Activated naive CD4-positive, alpha-beta T cell treated with Interleukin-2 at 50 U/mL for 16 hours (primary cell): ENCODE measurements at places on chromosomes 5 and 9.

DNA sequence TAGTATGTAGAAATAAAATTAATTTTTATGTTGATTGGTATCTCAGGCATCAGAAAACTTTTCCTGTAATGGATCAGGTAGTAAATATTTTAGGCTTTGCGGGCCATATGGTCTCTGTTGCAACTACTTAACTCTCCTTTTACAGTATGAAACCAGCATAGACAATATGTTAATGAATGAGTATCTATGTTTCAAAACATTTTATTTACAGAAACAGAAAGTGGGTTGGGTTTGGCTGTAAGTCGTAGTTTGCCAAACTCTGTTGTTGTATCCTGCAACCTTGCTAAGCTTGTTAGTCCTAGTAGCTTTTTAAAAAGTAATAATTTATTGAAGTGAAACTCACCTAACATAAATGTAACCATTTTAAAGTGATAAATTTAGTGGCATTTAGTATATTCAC lies 132.1 kb downstream of the NR3C1 start:
- no peak for DNase-seq

- no peak for DNase-seq
Observed at GRCh38 chr9:68904454-68904853, 109.5 kb downstream of the PRKACG start.

GRCh38 chr5:36045895-36046294 lies 20.8 kb downstream of the UGT3A2 start:
- DNase-seq: no peak

DNA sequence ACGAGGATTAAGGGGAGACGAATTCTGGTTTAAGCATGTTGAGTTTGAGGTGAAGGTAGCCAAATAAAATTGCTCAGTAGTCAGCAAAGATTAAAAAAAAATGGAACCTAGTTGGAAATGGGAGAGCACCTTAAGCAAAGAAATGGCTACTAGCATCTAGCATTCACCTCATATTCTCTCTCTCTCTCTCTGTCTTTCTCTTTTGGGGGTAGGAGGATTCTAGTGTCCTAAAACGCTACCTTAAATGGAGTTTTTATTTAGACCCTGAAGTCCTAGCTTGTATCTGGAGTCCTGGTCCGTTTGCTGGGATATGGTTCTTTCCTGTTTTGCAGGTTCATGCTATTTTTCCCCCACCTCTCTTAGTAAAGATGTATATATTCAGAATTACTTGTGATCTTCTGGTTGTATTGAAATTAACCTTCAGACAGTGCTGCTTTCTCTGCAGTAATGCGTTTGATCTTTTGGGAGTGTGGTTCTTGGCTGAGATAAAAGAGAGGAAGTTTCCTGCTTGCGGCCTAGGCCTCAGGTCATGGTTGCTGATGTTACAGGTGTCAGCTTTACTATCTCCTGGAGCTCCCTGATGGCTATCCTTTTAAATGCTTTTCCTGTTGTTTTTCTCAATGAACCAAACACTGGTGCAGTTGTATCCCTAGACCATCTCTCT lies 8.0 kb downstream of the TGFBR1 start:
- peak; percentile 24 for DNase-seq

DNA sequence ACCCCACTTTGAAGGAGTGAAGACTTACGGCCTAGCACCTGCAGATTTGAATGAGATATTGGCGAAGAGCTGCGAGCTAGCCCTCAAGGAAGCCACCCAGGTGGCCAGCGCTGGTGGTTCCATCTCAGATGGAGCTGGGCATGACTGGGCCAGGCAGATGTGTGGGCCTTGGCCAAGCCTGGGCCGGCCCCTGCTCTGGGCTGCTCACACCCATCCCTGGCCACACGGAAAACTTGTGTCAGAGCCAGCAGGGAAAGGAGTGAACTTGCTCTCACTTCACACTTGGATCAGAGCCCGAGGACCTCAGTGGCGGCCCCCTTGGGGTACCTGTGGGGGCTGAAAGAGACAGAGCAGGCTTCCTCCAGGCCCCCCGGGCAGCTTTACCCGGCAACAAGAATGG lies 44.2 kb downstream of the ROPN1L start:
- no peak for DNase-seq

- DNase-seq: no peak
Observed at GRCh38 chr5:132608107-132608506, 49.9 kb upstream of the IL13 start.

GRCh38 chr9:127555840-127556820 lies 55.9 kb upstream of the STXBP1 start:
- DNase-seq: peak; percentile 68

GRCh38 chr5:98296426-98296825 lies 477.0 kb upstream of the RGMB start:
- no peak for DNase-seq

GRCh38 chr5:11104210-11104609 lies 343.2 kb upstream of the DAP start:
- no peak for DNase-seq

- DNase-seq: no peak
Observed at GRCh38 chr5:63111891-63112290, 533.3 kb downstream of the LRRC70 start.

DNA sequence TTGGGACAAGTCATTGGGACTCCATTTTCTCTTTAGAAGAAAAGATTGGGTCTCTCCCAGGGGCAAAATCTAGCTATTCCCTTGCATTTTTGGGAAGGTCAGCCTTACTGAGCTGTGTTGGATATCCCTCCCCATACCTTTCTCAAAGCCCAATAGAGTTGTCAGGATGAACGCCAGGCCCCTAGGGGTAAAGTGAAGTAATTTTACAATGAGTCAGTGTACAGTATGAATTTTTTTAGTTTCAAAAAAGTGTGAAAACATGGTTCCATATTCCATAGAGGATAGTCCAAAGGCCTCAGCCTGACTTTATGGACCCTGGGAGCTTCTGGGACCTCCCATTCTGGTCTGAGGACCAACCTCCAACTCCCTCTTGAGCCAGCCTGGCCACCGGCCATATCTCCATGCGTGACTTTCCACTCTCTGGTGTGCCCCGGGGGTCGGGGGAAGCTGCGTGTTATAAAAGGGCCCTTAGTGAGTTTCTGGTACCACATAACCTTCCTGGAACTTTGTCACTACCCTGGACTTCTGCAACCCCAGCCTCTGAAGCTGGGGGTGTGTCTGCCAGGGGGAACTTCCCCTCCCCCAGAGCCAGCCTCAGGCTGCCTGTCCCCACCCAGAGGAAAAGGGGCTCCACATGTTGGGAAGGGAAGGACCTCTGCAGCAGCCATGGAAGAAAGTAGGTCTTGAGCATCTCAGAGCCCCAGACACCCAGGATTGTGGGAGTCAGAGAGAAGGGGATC lies 52.4 kb upstream of the SYNPO start:
- DNase-seq: no peak

- DNase-seq: no peak
Observed at GRCh38 chr9:93865245-93865644, 89.9 kb downstream of the BARX1 start.

DNA sequence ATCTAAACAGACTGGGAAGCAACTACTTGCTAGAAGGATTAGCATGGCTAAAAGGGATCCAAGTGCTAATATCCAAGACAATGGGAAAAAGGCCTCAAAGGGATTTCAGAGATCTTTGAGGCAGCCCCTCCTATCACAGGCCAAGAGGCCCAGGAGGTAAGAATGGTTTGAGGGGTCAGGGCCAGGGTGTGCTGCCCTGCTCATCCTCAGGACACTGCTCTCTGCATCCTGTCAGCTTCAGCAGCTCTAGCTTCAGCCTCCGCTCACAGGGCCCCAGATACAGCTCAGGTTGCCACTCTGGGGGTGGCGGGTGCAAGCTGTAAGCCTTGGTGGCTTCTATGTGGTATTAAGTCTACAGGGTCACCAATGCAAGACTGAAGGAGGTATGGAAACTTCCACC lies 278.7 kb downstream of the PARP8 start:
- no peak for DNase-seq

GRCh38 chr5:147836439-147836838 lies 5.0 kb upstream of the SPINK1 start:
- DNase-seq: no peak

- no peak for DNase-seq
Observed at GRCh38 chr5:8340739-8341344, 471.9 kb downstream of the MTRR start.

- no peak for DNase-seq
Observed at GRCh38 chr9:87350915-87351314, 146.8 kb upstream of the DAPK1 start.

DNA sequence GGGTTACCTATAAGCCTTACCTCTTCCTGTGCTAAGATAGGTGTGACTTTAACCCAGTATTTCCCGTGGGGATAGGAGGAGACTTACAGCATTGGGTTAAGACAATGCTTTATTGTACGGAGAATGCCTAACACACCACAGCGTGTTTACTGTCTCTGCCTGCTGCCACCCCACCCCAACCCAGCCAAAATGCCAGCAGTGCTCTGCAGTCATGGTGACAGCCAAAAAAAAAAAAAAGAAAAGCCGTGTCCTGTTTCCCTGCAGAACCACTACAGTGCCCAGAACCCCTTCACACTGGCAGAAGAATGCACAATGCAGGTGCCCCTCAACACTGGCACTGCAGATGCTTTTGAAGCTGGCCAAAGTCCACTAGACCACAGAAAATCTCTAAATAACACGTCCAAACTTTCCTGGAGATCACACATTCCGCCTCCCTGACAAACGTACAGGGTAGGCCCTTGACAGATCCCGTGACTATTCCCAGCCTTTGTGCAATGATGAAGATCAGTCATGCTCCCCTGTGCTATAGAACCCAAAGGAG lies 102.2 kb downstream of the SERINC5 start:
- no peak for DNase-seq

DNA sequence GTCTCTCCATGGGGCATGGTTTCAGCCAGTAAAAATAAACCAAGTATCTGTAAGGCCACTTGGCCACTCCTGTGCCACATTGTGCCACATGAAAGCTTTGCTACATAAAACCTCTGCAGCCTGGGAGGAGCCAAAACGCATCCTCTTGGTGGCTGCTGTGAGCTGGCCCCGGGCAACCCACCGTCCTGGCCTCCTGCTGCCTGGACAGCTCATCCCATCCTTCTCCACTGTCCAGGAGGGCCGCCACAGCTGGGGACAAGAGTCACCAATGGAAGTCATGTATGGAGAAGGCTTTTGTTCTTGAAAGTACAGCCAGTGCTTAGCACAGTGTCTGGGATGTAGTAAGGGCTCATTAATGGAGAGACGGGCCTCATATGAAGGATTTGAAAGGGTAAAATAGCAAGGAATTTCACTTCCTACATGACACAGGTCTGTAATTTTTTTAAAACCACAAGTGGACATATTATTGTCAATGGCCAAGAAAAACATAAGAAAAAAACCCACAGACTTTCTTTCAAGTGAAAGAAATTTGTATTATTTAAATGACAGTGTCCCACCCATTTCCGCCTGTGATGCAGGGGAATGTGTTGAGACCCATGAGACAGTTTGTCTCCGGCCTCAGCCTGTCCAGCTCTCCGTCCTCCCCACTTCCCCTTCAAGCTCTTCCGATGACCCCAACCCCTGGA lies 6.6 kb downstream of the PTGES start:
- no peak for DNase-seq

DNA sequence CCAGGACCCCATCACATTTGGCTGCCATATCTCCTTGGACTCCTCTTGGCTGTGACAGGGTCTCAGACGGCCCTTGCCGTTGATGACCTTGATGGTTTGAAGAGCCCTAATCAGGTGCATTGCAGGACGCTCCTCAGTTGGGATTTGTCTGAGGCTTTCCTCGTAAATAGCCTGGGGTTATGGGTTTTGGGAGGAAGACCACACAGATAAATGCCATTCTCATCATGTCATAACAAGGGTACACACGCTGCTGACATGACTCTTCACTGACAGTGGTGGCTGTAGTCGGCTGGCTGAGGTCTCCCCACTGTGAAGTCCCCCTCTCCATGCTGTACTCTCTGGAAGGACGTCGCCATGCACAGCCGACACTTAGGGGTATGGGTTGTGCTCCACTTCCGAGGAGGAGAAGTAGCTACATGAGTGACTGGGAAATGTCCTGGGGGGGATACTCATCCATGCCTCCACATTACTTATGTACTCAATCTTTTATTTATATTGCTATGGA lies 42.9 kb upstream of the SPTLC1 start:
- no peak for DNase-seq

GRCh38 chr5:121218086-121218485 lies 633.6 kb upstream of the FTMT start:
- DNase-seq: no peak

- no peak for DNase-seq
Observed at GRCh38 chr5:92309336-92309991, 926.3 kb upstream of the ARRDC3 start.

DNA sequence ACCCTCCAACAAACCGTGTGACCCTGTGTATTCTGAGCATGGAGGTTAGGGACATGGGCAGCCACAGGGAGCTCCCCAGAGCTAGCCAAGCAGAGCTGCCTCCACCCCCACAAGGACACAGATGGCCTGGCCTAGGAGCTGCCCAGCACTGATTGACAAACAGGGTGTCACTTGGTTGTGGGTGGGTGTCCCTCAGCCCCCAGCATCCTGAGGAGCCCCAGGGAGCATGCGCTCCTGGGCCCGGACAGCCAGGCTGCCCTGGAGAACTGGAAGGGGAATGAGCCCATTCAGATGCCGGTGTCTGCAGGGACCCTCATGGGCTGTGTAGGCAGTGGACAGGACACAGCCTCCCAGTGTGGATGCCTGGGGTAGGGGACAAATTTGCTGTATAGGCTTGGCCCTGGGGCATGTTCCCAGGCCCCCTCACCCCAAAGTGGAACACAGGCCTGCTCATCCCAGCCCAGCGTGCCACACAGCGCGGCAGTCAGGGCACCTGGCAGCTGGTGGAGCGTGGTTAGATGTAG lies 124.8 kb upstream of the LMX1B start:
- DNase-seq: no peak

- DNase-seq: no peak
Observed at GRCh38 chr9:38342096-38342495, 50.4 kb upstream of the ALDH1B1 start.

DNA sequence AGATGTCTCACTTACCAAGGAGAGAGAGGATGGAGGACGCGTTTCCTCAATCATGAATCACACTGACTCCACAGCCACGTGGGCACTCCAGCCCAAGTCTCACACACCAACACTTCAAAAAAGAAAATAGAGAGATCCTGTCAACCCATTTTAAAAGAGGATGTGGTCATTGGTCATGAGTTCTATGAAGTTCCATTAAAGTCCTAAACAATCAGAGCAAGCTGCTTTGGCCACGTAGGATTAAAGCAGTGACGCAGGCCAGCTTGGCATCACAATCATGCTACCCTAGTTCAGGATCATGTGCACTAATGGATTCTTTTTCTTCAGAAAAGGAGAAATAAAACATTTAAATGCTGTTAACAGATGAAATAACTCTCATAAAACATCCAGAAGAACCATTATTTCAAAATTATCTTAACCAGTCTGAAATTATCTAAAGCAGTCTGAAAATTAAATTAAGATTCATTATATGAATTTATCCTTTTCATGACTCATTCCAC lies 108.1 kb downstream of the SEMA5A start:
- DNase-seq: no peak

- DNase-seq: no peak
Observed at GRCh38 chr9:3386753-3387152, 139.0 kb downstream of the RFX3 start.

- no peak for DNase-seq
Observed at GRCh38 chr9:130289711-130290241, 24.2 kb downstream of the HMCN2 start.

- DNase-seq: peak; percentile 19
Observed at GRCh38 chr5:1312206-1312605, 17.3 kb upstream of the TERT start.

- no peak for DNase-seq
Observed at GRCh38 chr5:171649075-171649401, 136.6 kb upstream of the SMIM23 start.
